ENCODE measurements at places on chromosomes 3 and 15.

DNA sequence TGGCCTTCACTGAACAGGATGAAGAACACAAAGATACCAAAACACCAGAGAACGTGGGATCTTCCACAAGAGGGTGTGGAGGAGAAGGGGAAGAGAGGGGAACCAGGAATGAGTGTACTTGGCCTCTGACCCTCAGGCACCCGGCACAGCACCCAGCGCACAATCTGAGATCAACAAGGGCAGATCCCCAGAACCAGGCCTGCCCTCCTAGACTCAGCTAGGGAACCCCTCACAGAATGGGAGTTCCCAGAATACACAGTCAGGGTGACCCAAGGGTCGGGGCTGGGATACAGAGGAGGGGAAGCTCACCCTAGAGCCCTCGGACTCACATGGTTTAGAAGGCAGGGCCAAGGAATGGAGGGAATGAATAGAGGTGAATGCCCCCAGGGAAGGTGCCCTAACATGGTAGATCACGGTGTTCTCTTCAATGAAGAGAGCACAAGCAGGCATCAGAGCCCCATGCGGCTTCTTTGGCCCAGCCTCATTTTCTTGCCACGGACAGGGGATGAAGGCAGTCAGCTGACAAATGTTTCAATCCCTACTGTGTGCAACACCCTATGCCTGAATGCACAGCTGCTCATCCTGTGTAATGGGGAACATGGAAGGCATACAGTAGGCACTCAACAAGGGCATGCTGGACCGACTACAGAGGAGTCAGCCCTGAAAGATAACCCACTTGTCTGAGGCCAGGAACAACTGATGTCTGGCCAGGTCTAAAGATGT, 13.1 kb downstream of the BMF start:
- DNase-seq = no peak

DNA sequence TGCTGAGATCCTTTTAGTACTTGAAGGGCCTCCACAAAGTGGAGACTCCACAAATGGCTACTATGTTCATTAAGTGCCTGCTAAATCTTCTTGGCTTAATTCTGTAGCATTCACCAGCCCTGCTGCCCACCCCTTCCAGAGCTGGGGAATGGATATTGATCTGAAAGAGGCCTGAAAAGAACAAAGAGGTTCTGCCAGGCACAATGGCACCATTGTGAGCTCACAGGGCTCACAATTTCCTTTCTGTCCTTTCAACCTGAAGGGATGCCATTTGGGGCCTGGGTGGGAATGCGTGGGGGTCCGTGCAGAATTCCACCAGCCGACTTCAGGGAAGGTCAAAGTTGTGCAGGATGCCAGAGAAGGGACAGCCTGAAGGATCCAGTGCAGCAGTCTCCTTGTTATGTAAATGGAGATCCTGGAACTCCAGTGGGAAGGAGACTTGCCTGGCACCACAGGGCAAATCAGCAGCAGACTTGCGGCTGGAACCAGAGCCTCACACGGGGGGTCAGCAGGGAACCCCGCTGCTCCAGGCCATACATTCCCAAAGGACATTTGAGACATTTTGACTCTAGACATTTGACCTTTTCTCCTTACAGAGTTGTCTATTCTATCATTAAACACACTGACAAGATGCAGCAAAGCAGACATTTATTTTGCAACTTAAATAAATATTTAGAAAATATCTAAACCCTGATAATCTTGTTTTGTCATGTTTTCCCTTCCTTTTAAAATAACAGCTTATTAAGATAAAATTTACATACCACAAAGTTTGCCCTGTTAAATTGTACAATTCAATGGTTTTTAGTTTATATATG, 21.5 kb upstream of the MORF4L1 start:
- no peak for DNase-seq

GRCh38 chr3:154061001-154061370, 60.2 kb upstream of the ARHGEF26 start:
- DNase-seq = no peak

- DNase-seq = no peak
Observed at GRCh38 chr3:47117807-47118364, 46.0 kb downstream of the SETD2 start.

GRCh38 chr3:17733215-17733614, 9.2 kb downstream of the TBC1D5 start:
- DNase-seq = no peak

- no peak for DNase-seq
Observed at GRCh38 chr3:17070161-17070959, 185.6 kb downstream of the PLCL2 start.
